ENCODE measurements at places on chromosomes 7 and 10.

DNA sequence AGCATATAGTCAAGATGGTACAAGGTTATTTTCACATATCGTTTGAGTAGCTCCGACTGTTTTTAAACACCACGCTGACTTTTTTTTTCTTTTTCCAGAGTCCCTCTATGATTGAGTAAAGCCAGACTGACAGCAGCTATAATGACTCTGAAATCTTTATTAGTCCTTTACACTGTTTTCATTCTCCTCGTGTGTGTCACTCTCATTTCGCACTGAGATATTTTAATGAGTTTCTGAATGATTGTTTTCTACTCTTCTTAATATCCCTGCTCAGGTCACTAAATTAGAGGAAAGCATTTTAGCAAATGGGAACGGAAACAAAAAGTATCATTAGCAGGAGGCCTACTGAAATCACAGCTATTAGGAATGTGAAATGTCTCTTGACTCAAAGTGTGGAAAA lies 162.3 kb upstream of the MTPN start:
- DNase-seq: no peak

- no peak for DNase-seq
These were observed 50.2 kb upstream of the FGFR2 start for GRCh38 chr10:121648493-121648892.

DNA sequence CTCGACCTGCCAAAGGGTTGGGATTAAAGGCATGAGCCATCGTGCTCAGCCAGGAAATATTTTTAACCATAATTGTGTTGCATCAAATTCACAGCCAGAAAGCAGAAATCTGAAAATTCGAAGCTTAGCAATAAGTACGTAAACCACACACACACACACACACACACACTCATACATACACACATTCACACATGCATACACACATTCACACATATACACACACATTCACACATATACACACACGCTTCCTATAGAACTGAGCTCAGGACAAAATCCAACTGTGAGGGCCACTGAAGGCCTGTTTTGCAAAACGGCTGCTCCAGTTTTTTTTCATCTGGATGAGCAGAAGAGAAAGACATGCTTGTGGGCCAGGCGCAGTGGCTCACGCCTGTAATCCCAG lies 25.0 kb upstream of the GTF2I start:
- no peak for DNase-seq

DNA sequence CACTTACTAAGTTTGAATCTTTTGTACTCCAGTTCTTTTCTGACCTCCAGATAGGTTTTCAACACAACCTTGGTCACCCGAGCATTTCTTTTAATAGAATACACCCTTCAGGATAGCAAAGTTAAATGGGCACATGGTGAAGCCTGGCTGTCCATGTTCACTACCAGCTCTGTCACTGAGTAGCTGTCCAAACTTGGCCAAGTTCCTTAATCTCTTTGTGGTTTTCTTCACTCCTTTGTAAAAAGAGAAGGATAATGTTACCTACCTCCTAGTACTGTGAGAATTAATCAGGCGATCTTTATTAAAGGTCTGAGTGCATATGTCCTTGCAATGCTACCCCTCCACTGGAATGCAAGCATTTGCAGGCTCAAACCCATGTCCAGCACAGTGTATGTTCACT lies 128.1 kb upstream of the PTPRZ1 start:
- no peak for DNase-seq

GRCh38 chr7:40223451-40224127 lies 88.8 kb downstream of the SUGCT start:
- DNase-seq: no peak

DNA sequence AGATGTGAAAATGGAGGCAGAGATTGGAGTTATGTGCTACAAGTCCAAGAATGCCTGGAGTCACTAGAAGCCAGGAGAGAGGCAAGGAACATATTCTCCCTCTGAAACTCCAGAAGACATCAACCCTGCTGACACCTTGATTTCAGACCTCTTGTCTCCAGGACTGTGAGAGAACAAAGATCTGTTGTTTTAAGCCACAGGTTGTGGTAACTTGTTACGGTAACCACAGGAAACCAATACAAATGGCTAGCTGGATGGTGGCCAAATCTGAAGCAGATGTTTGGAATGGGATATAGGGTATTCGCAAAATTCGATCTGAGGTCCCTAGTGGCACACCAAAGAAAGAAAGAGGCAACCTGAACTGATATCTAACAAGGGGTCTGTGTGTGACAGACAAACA lies 129.0 kb downstream of the HERPUD2 start:
- no peak for DNase-seq

GRCh38 chr10:633279-634245 lies 55.9 kb downstream of the DIP2C start:
- DNase-seq: peak; percentile 56

GRCh38 chr10:101130984-101131961 lies at the start of gene TLX1:
TLX1 (plus strand) TSS chr10:101131300; CDS start chr10:101131542, 242 bp downstream.
- DNase-seq: no peak

DNA sequence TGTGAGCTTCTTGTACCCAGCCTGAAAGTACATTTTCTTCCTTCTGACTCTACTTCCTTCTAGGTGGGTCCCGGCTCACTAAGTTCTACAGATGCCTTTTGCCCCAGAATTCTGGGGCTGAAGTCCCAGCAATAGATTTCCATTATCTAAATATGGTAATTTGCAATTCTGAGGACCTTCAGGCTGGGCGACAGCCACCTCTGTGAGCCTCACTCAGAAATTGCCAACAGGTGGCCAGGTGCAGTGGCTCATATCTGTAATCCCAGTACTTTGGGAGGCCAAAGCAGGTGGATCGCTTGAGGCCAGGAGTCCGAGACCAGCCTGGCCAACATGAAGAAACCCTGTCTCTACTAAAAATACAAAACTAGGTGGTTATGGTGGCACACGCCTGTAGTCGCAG lies 23.7 kb downstream of the CREM start:
- no peak for DNase-seq

DNA sequence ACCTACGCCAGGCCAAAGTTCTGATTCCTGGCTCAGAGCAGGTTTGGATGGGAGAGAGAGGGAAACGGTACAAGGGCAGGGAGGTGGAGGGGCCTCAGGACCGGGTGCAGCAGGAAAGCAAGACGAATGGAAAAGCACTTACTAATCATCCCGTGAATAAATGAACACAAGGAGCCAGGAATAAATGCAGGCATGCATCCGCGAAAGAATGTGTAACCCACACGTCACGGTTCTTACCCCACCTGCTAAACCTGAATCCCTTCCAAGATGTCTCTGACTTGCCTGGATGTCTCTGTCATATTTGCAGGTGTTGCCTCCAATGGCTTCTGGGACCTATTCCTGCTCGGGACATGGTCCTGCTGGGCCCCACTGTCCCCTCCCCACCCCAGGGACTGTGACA lies 335.2 kb upstream of the RNF32 start:
- no peak for DNase-seq

DNA sequence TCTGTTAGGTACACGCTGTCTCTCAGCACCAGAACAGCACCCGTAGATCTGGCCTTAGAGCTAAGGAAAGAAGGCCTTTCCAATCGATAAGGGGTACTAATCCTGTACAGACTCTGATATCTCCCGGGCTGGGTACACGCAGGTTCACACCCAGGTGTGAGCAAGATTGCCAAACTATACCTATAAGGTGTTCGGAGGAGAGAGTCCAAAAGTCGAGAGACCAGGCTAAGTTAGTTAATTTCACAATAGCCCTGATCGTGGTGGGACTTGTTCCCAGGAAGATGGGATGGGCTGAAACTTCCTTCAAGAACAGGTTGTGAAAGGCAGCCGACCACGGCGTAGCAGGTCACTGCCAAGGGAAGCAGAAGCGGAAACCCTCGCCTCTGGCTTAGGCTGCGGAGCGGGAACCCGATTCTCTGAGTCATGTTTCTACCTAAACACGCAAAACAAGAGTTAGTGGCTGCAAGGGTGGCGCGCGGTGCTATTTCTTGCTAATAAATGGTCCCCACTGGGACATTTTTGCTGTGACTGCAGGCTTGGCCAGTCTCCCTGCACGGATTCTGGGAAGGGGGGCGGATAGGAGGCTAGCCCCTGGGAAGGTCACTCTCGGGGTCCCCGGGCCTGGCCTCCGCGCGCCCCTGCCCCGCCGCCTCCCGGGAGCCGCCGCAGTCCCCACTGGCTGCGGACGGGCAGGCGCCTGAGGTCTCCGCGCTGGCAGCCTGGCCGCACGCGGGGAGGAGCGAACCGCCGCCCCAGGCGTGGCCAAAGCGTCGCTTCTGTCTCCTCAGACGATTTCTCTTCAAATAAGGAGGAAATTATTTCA lies 75.4 kb upstream of the PDSS1 start:
- DNase-seq: peak; percentile 88

GRCh38 chr7:98276241-98276761 lies 5.2 kb upstream of the BRI3 start:
- no peak for DNase-seq

DNA sequence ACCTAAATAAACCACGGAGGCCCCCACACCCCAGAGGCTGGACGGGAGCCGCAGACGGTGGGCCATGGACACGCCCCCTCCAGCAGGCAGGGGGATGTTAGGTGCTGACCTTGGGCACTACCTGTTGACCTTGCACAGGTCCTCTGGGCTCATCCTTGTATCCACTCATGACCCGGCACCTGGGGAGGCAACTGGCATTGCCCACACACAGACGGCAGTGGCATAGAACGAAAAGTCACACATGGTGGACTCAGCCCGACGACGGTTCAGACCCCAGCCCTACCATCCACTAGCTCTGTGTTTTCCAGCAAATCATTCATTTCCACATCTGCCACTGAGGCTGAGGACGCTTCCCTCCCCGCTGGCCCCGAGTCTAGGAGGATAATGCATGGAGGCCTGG lies 247.7 kb upstream of the PPP2R2D start:
- DNase-seq: no peak

DNA sequence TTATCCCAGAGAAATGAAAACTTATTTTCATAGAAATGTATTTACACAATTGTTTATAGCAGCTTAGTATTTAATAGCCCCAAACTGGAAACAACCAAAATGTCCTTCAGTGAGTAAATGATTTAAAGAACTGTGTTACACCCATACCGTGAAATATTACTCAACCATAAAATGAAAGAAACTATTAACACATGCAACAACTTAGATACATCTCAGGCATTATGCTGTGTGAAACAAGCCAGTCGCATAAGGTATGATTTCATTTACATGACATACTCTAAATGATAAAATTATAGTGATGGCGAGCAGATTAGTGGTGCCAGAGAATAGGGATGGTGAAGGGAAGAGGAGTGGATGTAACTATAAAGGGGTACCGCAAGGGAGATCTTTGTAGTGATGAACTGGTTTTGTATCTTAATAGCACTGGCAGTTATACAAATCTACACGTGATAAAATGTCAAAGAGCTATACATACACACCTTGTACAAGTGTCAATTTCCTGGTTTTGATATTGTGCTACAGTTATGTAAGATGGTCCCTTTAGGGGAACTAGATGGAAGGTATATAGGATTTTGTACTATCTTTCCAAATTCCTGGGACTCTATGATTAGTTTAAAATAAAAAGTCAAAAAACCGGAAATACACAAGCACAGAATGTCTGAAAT lies 40.5 kb downstream of the MACC1 start:
- DNase-seq: no peak

DNA sequence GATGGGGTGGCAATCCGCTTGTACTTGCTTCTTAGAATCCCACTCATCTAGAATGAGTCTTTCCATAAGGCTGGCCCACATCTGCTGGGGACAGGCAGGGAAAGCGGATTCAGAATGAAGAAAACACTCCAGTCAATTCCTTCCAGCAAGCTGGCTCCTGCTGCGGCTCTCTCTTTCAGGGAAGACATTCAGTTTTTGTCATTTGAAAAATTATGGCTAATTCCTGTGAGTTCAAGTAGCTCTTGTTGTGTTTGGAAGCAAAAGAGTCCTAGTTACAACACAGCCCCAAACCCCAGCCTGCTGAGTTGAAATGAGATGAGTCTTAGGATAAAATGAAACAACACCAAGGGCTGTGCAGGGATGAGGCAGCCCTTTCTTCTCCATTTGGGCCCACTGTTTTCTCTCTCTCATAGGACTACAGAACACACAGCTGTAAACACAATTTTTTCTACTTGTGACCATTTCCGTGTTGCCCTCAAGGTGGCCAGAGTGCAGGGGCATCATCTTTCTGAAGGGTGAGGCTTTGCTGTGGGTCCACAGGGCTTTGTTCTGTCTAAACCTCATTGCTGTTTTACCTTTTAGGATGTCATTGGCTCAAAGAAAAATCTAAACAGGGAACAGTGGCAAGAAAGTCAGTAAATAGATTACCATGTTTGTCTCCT lies 90.8 kb upstream of the EEPD1 start:
- DNase-seq: no peak

- no peak for DNase-seq
These were observed 251.9 kb upstream of the FOXK1 start for GRCh38 chr7:4430227-4430626.

- DNase-seq: no peak
These were observed 185.5 kb downstream of the CAMK1D start for GRCh38 chr10:12534824-12535223.

GRCh38 chr7:102866535-102867215 lies 46.1 kb upstream of the LRRC17 start:
- DNase-seq: no peak

DNA sequence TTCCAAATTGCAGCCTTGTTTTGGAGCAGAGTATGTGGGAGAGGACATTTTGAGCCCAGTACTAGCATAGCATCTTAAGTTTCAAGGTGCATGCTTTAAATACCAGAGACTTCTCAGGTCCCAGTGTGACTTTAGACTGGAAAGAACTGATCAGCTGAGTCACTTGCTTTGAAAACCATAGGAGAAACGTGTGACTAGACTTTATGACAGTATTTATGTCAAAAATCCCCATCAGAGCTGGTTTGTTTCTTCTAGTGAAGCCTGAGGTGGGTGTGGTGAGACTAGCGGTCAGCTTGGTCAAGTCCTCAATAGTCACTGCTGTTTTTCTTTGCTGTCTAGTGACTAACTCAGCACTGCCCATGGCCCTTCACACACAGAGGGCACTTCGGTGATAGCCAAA lies 724.2 kb downstream of the GATA3 start:
- DNase-seq: no peak

DNA sequence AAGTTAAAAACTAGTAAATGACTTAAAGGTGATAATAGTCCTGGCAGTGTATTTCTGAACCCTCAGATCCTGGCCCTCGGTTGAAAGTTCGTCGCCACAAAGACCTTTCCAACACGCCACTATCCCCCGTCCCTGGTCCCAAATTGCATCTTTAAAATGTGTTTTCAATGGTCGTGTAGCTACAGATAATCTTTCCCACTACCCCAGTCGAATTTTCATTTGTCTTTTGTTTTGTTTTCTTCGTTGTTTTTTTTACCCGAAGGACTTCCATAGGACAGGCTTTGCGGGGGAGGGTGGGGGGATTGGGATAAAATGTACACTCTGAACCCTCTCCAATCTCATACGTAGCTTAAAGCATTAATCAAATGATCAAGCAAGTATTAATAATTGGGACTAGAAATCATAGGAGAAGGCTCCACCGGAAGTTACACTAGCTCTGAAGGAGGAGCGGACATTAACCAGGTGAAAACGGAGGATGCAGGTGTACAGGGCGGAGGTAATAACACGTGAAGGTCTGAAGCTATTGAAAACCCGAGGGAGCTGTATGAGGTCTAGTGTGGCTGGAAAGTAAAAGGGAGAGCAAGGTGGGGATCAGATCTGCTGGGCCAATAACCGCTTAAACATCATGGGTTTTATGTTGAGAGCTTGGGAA lies 32.8 kb upstream of the PHF14 start:
- DNase-seq: no peak

- DNase-seq: no peak
These were observed 87.5 kb upstream of the PDCD4 start for GRCh38 chr10:110784198-110784597.
